Activated naive CD8-positive, alpha-beta T cell treated with anti-CD3 and anti-CD28 coated beads for 36 hours (primary cell): ENCODE measurements at places on chromosomes 7 and 10. TPM values are rescaled to one million over a fixed set of nuclear protein-coding genes. Genes with fewer than 3 reads are reported as not detected.
A peak's percentile ranks its signal among the peaks of the same experiment; 100 is the strongest.

DNA sequence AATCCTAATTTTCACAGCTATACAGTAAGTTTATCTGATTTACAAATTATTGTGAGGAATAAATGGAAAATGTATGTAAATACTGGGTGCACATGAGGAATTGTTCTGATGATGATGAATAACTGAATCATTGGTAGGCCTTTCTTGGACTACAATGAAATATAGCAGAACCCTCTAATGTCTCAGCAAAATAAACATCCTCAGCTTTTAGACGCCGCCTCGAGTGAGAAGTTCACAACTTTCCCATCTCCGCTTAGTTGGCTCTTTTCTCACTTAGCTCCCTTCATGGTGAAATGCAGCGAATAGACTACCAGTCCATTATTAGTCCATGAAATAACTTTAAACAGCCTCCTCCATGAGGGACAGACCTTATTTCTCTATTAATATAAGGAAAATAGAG, 182.3 kb downstream of the BICC1 start:
- DNase-seq, result no peak

DNA sequence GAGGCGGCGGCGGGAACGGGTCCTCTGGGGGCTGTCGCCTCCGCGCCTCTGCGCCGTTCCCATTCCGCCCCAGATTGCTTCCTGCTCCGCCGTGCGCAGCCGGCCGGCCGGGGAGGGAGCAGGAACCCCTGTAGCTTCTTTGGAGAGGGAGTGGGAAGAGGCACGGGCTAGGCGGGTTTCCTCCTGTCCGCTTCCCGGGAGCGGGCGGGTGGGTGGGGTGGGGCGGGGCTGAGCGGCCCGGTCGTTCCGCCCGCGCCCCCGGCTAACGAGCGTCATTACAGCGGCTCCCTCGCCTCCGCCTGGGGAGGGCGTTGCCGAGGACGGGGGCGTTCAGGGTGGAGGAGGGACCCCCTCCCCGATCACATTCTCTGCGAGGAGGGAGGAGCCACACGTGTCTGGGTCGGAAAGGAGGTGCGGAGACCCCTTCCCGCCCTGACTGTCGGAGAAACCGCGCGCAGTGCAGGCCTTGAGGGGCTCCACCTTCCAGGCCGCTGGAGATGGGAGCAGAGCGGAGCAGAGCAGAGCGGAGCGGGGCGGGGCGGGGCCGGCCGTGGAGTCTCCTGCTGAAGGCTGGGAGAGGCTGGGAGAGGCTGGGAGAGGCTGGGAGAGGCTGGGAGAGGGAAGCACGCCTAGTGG, 39.7 kb downstream of the AGAP3 start:
- DNase-seq, result no peak

DNA sequence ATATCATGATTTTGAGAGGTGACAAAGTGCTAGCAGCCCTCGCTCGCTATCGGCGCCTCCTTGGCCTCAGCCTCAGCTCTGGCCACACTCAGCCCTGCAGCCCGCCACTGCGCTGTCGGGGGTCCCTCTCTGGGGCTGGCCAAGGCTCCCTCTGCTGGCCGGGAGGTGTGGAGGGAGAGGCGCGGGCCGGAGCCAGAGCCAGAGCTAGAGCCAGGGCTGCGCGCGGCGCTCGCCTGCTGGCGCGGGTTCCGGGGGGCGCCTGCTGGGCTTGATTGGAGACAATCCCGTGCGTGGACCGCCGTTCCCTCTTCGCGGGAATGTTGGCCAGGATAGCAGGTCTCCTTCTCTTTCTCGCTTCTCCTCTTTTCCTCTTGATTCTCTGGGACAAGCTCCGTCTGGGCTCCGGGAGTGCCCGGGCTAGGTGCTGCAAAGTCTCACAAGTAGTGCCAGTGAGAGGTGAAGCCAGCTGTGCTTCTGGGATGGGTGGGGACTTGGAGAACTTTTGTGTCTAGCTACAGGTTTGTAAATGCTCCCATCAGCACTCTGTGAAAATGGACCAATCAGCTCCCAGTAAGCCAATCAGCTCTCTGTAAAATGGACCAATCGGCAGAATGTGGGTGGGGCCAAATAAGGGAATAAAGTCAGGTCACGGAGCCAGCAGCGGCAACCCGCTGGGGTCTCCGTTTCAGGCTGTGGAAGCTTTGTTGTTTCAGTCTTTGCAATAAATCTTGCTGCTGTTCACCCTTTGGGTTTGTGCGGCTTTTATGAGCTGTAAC, 43.4 kb upstream of the ELMO1 start:
- DNase-seq, result no peak

DNA sequence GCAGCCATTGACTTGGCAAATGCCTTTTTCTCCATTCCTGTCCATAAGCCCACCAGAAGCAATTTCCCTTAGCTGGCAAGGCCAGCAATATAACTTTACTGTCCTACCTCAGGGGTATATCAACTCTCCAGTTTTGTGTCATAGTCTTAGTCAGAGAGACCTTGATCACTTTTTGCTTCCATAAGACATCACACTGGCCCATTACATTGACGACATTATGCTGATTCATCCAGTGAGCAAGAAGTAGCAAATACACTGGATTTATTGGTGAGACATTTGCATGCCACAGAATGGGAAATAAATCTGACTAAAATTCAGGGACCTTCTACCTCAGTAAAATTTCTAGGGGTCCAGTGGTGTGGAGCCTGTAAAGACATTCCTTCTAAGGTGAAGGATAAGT, 649.7 kb upstream of the ANKRD30A start:
- no peak for DNase-seq

- no peak for DNase-seq
These were observed 3.1 kb downstream of the AGMO start for GRCh38 chr7:15558756-15559155.

GRCh38 chr10:75469006-75469616, 37.7 kb downstream of the LRMDA start:
- no peak for DNase-seq

- no peak for DNase-seq
These were observed 50.7 kb downstream of the HSPA12A start for GRCh38 chr10:116691635-116692034.

DNA sequence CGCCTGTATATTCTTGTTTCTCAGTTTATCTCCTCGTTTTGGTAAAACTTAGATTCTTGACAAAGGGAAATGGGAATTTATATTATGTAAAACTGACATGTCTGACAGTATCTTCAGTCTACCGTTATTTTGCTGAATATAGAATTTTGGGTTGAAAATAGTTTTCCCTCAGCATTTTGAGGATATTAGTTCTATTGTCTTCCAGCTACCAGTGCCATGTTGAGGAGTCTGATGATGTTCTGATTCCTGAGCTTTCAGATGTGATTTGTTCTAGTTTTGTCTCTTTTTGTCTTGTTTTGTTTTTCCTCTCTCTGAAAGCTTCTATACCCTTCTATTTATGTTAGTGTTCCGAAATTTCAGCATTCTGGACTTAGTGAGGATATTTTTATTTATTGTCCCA, 8.0 kb upstream of the PRKAR2B start:
- DNase-seq, result no peak

GRCh38 chr10:104274762-104275721, 6.1 kb downstream of the GSTO2 start:
- DNase-seq, result peak; percentile 57

DNA sequence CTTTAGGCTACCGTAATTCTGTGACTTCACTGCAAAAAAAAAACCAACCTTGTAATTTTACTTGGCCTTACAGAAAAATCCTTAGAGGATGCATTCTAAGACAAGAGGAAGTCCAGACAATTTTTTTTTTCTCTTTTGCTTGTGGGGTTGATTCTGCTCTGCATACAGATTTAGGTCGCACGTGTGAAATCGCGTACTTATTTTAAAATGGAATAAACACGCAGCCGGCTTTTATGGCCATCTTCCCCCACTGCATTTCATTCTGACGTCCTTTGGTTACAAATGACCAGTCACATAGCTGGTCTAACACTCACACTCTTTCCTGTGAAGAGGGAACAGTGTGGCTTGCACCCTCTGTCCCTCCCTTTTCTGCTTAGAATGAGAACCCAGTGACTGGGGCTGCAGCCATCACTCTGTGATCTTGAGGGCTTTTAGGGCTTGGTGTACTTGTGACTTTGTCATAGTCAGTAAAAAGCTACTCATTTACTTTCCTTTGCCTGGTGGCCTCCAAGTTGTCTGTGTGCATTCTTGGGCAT, 63.6 kb upstream of the CARD11 start:
- no peak for DNase-seq

DNA sequence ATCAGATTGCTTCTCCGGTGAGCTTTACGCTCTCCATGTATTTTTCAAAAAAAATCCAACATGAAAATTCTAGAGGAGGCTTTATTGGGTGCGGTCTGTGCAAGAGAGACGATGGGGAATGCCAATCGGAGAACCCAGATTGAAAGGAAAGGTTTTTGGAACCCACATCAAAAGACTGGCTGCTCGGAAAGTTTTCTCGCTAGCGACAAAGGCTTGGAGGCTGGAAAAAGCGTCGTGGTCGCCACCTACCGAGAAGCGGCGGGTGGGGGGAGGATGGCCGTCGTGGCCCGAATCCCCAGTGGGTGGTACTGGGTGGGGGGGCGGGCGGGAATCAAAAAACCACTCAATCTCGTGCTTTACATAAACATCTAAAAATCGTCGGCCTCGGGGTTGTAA, 1.1 kb upstream of the GTF2I start:
- DNase-seq, result peak; percentile 73

DNA sequence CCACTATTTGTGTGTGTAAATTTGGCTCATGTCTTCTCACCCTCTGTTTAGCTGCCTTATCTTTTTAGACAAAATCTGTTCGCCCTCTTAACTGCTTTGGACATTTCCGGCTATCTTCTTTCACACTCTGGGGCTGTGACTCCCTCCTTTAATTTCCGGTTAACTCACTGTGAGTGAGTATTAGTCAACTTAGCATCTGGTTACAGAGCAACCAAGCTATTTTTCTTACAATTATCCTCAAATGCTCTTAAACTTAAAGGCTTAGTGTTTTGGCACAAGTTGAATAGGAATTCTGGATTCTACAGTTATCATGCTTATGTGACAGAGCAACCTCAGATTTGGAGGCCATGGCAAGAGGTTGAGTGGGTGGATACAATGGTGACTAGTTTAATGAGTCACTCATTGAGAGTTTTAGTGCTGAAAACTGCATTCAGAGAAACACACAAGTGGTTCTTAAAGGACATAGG, 177.6 kb upstream of the SEMA3A start:
- DNase-seq, result no peak

- DNase-seq, result no peak
These were observed 16.7 kb downstream of the WDR91 start for GRCh38 chr7:135194494-135195095.

- no peak for DNase-seq
These were observed 172.4 kb upstream of the LANCL2 start for GRCh38 chr7:55192723-55193122.

- no peak for DNase-seq
These were observed 83.2 kb upstream of the CAPZA2 start for GRCh38 chr7:116779216-116779615.

DNA sequence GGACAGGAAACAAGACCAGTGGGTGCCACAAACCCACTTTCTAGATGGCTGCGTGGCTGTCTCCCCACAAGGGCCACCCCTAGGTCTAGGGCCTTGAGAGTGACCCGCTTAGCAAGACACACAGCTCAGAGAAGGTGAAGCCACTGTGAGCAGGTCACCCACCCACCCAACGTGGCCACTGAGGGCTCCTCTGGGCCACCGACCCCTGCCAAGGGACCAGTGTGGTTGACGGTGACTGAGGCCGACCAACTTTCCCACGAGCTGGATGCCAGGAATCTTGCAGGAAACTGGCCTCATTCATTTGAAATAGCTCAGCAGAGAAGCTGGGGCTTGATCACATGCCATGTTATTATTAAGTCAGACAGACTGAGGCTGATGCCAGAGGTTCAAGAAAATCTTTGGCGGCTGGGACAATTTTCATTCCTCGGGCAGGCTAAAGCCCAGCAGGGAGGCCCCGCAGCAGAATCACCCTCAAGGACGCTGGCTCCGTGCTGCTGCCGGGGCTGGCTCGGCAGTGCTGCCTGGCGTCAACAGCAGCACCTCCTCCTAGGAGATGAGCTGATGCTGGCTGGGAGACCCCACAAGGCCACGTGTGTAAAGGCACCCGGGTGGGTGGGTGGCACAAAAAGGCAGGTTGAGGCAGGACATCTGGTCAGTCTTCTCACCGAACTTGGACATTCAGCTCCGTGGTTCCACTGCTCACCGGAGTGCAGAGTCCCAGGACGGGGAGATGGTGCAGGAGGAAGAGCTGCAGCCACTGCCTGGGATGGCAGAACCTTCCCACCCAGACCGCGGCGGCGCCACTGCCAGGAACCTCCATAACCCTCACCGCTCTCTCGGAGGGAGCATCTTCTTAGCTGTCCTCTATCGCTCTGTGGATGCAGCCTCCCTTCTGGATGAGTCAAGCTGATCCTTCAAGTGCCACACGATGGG, 57.8 kb downstream of the ZRANB1 start:
- no peak for DNase-seq

DNA sequence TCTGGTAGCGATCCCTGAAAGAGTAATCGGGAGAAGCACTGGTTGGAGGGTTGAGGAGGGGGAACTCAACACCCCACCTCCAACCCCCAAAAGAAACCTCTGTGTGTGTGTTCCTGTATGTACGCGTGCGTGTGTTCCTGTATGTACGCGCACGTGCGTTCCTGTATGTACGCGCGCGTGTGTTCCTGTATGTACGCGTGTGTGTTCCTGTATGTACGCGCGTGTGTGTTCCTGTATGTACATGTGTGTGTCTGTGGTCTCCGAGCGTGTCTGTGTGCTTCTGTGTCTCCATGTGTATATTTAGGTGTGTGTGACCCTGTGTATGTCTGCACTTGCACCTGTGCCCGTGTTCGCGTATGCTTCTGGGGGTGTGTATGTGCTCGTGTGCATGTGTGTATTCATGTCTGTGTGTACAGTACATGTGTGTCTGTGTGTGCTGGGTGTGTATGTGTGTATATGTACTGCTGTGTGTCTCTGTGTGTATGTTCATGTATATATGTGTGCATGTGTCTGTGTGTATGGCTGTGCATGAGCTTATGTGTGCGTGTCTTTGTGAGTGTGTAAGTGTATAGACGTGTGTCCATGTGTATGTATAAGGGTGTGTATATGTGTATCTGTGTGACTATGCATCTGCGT, 42.9 kb upstream of the KLF6 start:
- no peak for DNase-seq

UFSP1 gene
- total RNA-seq, result 1.7 TPM

SHTN1 gene
- 0.08 TPM for total RNA-seq

CRYGN gene
- 0.12 TPM for total RNA-seq

ADCY1 gene
- total RNA-seq, result not detected

TMEM236 gene
- total RNA-seq, result 0.04 TPM

CCDC7 gene
- 5.8 TPM for total RNA-seq

ADRB1 gene
- total RNA-seq, result 0.14 TPM

NRG3 gene
- total RNA-seq, result not detected

FEZF1 gene
- total RNA-seq, result not detected

ASL gene
- 22.8 TPM for total RNA-seq

GATA3 gene
- 8.8 TPM for total RNA-seq

KIN gene
- total RNA-seq, result 15.6 TPM

SPDYE9 gene
- not detected for total RNA-seq

GPR26 gene
- total RNA-seq, result not detected

SEMA4G gene
- total RNA-seq, result 0.89 TPM
